ENCODE measurements at places on chromosomes 1 and 21. TPM values are rescaled to one million over a fixed set of nuclear protein-coding genes. Genes with fewer than 3 reads are reported as not detected.

The BCAR3 gene
- total RNA-seq, result 9.4 TPM

The EVI5 gene
- total RNA-seq, result 11.3 TPM

The MAP3K21 gene
- total RNA-seq, result 8.4 TPM

The C1orf167 gene
- 2.6 TPM for total RNA-seq

The C1orf21 gene
- total RNA-seq, result 55.7 TPM

The FCMR gene
- total RNA-seq, result not detected

The DMRTA2 gene
- total RNA-seq, result 3.6 TPM

The KRTAP19-5 gene
- not detected for total RNA-seq

The NUP210L gene
- total RNA-seq, result not detected

The LCE1E gene
- not detected for total RNA-seq

The PCP4 gene
- total RNA-seq, result 12.6 TPM

The ADCY10 gene
- not detected for total RNA-seq
